Muscle of leg (tissue), 16 donors: ENCODE measurements at places on chromosomes 7 and 10.

DNA sequence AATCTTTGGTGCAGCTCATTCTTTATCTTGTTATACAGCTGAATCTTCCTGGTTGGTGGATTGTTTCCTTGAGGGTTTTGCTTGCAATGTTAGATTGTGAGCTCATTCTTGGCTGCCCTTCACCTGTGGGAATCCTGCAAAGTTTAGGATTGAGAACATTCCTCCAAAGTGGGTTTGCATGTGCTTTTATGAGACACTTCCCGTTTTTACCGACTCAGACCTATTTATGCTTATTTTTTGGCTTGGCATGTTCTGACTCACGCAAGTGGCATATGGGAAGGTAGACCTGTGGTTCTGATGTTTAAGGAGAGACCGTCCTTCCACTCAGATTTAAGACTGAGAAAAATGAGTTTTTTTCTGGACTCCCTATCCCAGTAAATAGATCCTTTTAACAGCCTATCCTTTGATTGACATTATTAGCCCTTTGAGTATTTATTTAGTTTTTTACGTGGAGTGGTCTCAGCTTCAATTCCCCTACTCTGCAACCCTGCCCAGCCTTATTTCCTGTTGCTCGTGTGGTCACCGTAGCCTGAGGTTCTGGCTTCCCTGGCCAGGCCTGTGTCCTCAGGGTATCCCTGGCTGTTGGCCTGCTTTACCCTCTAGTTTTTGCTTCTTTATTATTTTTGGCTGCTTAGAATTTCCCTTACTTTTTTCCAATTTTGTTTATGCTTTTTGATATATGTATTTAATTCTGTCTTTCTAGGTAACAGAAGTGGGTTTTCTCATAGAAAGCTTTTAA lies 13.4 kb upstream of the PRF1 start:
- no peaks in the 10 kb centered on the region for H3K27me3 ChIP-seq
- peaks cover 8% of the 10 kb centered on the region for H3K4me1 ChIP-seq
- no peak overlapping the region for H3K4me3 ChIP-seq
- no peak overlapping the region for H3K27ac ChIP-seq

DNA sequence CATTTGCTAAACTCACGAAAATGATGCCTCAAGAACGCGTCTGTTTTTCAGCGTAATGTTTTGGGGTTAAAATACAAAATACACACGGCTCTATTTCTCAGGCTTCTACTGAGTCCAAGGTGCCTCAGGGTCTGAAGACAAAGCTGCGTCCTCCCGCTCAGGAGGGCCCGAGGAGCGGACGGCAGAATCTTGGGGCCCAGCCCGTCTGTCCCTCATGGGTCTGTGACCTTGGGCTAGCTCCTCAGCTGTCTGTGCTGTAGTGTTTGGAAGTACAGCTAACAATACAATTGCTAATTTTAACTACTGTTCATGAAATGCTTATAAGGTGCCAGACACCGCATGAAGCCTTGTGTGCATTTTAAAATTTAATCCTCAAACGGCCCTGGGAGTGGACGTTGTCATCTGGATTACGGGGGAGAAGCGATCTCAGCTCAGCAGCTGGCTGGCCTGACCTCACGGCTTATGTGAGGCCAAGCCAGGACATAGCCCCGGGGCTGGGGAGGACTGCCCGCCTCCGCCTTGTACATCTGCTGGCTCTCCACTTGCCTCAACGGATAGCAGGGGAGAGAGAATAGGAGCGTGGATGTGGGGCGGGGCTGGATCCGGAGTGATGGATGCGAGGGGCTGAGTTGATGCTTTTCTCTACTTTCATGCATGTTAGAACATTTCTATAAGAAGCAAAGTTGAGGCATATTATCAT lies 357.4 kb downstream of the GLRX3 start:
- peak; percentile 65 for DNase-seq
- no peaks in the 10 kb centered on the region for H3K36me3 ChIP-seq
- H3K27me3 ChIP-seq = no peaks in the 10 kb centered on the region
- H3K27ac ChIP-seq = no peak overlapping the region

DNA sequence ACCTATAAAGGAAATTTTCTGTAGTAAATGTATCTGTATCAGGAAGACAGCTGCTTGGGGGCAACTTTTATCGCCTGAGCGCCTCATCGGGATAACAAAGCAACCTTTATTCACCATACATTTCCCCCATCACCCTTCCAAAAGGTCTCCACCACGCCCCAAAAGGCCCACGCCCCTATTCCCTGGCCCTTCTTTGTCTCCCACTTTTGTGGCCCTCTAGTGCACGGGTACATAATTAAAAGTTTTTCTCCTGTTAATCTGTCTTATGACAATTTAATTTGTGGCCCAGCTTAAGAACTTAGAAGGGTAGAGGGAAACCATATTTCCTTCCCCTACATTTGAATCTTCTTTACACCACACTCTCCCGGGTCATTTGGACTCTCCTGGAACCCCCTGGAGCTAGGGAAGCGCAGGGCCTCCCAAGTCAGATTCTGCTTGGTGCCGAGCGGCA lies 625 bp downstream of the RP9 start:
- peak overlapping the region; percentile 67 for H3K27ac ChIP-seq
- peaks cover 12% of the 10 kb centered on the region for H3K4me1 ChIP-seq
- no peaks in the 10 kb centered on the region for H3K27me3 ChIP-seq

DNA sequence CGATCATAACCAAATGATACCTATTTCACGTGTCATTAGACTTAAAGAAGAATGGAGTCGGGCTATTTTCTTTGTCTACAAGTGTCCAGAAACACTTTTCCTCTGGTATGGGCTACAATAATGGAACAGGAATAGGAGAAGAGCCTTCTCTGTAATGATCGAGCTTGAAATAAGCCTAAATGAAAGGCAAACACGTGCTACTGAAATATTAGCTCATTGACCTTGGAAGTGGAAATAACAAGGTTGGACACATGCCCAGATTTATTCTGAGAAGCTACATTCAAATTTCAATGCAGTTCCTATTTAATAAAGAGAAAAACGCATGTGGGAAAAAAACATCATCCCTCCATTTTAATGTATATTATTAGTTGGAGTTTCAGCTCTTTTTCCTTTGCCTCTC lies 254.7 kb upstream of the PTER start:
- peak; percentile 4 for DNase-seq
- H3K4me3 ChIP-seq = no peak overlapping the region
- H3K4me1 ChIP-seq = no peaks in the 10 kb centered on the region
- H3K36me3 ChIP-seq = no peaks in the 10 kb centered on the region
- H3K27me3 ChIP-seq = no peaks in the 10 kb centered on the region
- no peak overlapping the region for H3K27ac ChIP-seq

DNA sequence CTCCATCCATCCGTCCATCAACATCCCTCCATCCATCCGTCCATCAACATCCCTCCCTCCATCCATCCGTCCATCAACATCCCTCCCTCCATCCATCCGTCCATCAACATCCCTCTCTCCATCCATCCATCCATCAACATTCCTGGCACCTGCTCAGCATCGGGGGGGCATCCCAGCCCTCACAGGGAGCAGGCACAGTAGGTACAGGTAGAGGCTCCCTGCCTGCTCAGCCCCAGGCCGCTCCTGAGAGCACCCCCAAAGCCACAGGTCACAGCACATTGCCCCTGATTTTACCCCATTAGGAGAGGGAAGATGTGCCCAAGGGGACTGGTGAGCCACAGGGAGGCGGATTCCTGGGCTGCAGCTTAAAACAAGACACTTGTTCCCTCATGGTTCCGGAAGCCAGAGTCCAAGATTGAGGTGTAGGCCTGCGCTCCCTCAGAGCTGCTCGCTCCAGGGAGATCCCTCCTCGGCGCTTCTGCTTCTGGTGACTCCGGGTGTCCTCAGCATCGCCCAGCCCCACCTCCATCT lies 21.1 kb upstream of the CFAP46 start:
- no peaks in the 10 kb centered on the region for H3K36me3 ChIP-seq
- H3K27ac ChIP-seq = no peak overlapping the region
- H3K27me3 ChIP-seq = peaks cover 41% of the 10 kb centered on the region
- peaks cover 12% of the 10 kb centered on the region for H3K4me1 ChIP-seq
- no peak overlapping the region for H3K4me3 ChIP-seq
